ENCODE measurements at places on chromosomes 7 and 10.

GRCh38 chr7:1725199-1725690, 55.2 kb downstream of the ELFN1 start:
- DNase-seq: peak; percentile 92

GRCh38 chr10:105986912-105987635, 1177.4 kb downstream of the SORCS1 start:
- DNase-seq: peak; percentile 93

DNA sequence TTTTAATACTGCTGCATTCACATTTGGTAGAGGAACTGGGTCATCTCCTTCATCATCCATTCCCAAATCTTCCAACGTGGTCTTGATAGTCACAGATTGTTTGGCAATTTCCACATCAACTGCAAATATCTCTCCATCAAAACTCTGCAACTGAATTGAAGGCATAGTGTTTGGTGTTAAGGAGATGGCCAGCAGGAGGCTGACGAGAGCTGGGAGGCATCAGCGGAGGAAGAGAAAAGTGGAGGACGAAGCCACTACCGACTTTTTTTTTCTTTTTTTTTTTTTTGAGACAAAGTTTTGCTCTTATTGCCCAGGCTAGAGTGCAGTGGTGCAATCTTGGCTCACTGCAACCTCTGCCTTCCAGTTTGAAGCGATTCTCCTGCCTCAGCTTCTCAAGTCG, 205.0 kb upstream of the KCTD7 start:
- DNase-seq: no peak

GRCh38 chr10:79202188-79203013, 133.6 kb downstream of the ZMIZ1 start:
- DNase-seq: peak; percentile 46

DNA sequence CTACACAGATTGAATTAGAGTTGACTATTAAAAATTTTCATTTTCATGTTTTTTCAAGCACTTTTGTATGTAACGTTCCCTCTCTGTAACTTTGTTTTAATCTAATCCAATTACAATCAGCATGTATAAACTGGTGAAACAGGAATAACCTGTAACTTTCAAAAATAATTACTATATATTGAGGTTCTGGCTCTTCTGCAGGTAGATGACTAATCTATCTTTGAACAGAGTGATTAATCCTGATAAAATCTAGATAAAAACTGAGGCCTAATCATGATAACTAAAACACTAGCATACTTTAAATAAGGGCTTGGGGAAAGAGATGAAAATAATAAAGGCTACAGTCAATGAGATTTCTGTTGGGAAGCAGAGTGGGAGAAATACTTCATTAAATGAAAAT, 101.6 kb upstream of the KCND2 start:
- DNase-seq: no peak

DNA sequence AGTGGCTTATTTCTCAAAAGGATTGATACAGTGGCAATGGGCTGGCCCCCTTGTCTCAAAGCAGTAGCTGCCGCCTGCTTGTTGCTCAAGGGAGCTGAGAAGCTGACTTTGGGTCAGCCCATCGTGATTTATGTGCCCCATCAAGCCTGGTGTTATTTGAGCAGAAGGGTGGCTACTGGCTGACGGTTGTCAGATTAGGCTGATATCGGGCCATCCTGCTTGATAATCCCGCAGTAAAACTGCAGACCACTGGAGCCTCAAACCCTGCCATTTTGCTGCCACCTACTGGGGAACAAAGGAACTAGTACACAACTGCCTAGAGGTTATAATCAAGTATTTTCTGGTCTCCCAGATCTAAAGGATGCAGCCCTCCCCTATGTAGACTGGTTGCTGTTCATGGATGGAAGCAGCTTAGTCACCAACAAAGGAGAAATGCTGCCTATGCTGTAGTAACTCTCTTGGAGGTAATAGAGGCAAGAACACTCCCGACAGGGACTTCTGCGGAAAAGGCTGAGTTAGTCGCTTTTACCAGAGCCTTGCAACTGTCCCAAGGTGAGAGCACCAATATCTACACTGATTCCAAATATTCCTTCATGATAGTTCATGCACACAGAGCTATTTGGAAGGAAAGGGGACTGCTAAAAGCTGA, 65.9 kb upstream of the ZNF92 start:
- peak; percentile 74 for DNase-seq

DNA sequence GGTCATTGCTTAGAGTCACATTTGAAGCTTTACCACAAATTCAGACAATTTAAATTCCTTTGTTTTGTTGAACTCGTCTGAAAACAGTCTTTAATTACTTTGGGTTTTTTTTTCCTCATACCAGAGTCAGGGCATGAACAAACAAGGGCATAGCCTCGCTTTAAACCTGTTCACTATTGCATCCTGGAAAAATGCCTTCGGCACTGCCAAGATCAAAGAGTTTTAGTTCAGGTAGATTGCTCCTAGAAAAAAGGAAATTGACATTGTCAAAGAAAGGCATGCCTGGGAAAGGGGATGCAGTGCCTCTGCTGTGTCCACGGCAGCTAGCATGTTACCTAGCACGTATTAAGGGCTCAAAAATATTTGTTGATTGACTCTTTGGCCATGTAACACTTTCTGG, 235.1 kb downstream of the ARHGAP21 start:
- DNase-seq: no peak

Measured in muscle of leg (tissue), 16 donors.